ENCODE measurements at places on chromosomes 6 and 20.
A peak's percentile ranks its signal among the peaks of the same experiment; 100 is the strongest.

GRCh38 chr6:170165085-170165470 lies 125.8 kb downstream of the DLL1 start:
- no peak for DNase-seq

DNA sequence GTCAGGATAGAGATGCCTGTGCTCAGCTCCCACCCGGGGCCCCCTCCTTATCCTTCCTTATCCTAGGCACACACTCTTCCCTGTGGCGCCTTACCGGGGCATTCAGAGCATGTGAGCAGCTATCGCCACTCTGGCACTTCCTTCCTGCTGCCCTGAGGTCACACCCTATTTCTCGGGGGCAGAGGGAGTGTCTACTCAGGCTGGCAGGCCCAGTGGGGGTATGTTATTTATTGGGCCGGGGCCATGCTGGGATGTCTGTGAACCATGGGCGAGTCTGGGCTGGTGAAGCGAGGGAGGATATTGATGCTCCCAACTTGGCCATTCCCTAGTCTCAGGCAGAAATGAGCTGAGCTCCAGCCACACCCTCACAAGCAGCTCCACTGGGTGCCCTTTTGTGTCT lies 3.9 kb upstream of the LY6G6D start:
- no peak for DNase-seq

DNA sequence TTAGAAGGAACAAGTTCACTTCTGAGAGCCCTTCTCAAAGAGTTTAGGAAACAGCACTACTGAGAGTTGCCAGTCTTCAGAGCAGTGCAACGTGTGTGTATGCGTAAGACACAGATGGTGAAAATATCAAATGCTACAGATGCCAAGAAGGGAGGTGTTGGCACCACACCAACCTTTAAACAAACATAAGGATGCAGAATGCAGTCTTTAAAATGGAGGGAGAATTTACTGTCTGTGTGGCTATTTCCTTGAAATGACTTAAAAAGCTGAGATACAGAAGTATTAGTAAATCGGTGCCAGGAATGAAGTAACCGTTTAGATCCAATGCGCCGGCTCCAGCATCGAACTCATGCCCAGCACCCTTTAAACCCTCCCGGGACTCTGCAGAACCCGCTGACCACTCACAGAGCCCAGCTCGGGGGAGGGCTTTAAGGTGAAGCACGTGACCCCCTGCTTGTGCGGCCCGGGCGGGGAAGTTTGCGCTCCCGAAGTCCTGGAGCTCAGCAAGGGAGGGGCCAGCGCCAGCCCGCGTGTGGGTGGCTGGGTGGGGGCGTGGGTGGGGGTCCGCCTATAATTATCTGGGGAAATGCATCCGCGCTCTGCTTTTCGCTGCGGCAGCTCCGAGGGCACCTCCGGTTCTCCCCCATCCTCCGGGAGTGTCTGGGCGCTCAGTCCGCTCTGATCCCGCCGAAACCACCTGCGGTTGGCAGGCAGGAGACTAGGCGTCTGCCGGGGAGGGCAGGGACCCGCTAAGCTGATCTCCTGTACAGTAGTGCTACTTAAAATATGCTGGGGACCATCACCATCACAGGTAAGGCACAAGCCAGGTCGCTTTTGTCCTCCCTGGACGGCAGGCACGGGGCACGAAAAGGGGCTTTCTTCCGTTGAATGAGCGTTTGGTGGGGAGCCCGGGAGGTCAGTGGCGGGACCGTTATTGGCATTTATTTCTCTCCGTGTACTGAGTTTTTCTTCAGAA lies 66.0 kb downstream of the ZBTB2 start:
- DNase-seq = peak; percentile 32

GRCh38 chr20:33460711-33461110 lies 17.1 kb upstream of the SNTA1 start:
- DNase-seq = no peak

DNA sequence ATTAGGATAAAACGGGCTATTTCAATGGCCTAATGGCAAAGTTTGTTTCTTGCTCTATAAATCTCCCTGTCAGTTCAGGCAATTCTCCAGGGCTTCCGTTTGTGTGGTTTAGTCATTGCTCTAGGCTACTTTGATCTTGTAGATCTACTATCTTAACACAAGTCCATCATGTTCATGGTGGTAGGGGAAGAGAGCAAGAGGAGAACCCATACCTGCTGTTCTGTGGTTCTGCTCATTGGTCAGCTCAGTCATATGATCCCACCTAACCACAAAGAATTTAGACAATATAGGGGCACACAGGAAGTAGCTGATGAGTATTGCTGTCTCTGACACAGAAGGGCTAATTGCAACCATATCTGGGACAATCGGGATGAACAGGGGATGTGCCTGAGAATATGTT lies 4.9 kb upstream of the DEK start:
- DNase-seq = no peak
